ENCODE measurements at places on chromosomes 3 and 15.

DNA sequence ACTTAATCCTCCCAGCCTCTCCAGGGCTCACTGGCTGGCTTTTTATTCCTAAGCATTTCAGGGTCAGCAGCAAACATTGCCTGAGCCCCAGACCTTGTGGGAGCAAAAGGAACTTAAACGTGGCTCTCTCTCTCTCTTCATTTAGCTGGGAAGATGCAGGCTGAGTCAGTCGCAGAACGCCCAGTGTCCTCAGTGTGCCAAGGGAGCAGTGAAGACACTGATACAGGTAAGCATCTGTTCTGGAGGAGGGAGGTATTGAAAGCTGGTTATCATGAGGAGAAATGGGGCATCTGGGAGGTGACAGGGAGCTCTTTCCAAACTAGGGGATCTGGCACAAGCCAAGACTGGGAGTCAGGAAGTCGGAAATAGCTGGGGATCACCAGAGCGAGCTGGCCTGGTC, 4.3 kb downstream of the RHOV start:
- DNase-seq = no peak

DNA sequence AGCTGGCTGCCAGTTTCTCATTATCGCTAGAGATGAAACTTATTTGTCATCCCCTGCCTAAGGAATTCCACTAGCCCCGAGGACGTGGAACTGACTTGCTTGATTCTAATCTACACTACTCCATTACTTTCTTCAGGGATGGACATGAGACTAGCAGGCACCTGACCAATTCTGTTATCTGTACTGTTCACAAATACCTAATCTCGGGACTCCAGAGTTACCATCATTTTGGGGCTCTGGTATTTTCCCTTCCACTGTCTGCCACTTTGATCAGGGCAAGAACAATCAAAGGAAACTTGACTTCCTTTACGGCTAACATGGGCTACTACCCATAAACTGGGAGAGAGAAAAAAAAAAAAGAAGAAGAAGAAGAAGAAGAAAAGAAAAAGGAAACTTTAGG, 27.8 kb downstream of the BMF start:
- no peak for DNase-seq

DNA sequence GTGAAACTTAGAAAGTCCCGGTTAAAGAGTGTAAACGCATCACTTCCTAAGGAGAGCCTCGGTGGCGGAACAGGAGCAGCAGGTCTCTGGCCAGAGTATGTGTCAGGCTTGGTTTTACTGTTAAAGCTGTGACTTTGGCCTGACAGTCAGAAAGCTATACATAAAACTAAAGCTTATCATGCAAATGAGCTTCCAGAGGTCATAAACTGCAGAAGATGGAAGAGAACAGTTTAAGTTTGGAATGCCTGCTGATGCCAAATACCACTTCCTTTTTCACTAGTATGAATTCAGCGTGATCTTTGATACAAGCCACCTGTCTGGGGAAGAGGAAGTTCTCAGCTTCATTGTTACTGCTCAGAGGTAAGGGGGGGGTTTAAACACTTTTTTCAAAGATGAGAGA, 125.1 kb upstream of the CTDSPL start:
- DNase-seq = no peak

DNA sequence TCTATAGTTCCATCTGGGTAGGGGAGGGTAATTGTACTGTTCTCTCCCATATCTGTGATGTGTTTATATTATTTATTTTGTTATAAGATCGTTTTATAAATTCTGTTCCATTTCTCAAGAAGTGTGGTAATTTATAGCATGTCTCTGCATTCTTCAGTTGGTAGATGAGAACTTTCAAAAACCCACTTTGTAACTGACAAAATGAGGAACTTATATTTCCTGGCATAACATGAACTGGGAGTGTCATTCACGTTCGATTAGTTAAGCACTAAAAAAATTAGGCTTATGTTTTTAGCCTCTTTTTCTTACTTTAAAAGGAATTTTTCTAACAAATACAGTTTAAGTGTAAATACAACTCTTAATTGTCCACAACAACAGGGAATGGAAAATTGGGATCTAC, 230.8 kb downstream of the CGGBP1 start:
- no peak for DNase-seq

DNA sequence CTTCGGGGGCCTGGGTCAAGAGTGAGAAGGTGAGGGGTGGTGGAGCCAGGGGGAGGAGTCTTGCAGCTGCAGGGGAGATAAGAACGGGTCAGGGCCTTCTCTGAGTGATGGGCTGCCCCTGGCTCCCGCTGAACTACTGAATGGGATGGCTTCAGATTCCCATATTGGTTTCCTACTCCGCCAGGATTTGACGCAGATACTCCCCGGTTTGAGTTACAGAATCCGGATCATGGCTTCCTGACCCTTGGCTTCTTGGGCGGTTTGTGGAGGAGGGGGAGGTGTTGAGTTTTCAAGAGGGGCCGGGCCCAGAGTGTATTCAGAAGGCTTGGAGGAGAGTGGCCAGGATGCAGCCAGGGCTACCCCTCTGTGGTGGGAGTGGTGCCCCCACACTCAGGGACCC, 119.9 kb upstream of the ATP2B2 start:
- DNase-seq = no peak

All from CD4-positive, alpha-beta T cell treated with Interleukin-6 at 100 ng/mL for 8 hours (primary cell).